ENCODE measurements at places on chromosomes 7 and 10. TPM values are rescaled to one million over a fixed set of nuclear protein-coding genes. Genes with fewer than 3 reads are reported as not detected.
A peak's percentile ranks its signal among the peaks of the same experiment; 100 is the strongest.

- no peak for DNase-seq
These were observed 501.6 kb downstream of the TCERG1L start for GRCh38 chr10:130809761-130810515.

FGFBP3 gene
- polyA plus RNA-seq: 3.1 TPM

- no peak for DNase-seq
These were observed 2.0 kb downstream of the CUL1 start for GRCh38 chr7:148700661-148701064.

DNA sequence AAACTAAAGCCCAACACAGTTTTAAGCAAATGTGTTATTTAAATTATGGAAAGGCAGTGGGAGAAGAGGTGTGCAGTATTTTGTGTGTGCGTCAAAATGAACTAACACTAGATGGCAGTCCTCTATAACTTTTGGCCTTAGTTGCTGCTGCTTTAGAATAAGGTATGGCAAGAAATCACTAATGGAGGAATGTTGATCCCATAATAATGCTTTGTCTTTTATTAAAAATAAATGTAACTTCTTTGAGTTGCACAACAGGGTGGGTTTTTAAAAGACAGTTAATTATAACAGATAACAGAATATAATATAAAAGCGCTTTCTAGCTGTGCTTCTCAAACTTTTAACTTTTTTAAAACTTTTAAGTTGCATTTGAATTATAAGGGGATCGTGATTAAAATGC is 56.4 kb downstream of the BBS9 start:
- peak; percentile 42 for DNase-seq

NMT2 gene
- polyA plus RNA-seq: 45.5 TPM

GRCh38 chr10:27158421-27158820 is 3.3 kb downstream of the MASTL start:
- no peak for DNase-seq

AKR1C3 gene
- 64.0 TPM for polyA plus RNA-seq

DNA sequence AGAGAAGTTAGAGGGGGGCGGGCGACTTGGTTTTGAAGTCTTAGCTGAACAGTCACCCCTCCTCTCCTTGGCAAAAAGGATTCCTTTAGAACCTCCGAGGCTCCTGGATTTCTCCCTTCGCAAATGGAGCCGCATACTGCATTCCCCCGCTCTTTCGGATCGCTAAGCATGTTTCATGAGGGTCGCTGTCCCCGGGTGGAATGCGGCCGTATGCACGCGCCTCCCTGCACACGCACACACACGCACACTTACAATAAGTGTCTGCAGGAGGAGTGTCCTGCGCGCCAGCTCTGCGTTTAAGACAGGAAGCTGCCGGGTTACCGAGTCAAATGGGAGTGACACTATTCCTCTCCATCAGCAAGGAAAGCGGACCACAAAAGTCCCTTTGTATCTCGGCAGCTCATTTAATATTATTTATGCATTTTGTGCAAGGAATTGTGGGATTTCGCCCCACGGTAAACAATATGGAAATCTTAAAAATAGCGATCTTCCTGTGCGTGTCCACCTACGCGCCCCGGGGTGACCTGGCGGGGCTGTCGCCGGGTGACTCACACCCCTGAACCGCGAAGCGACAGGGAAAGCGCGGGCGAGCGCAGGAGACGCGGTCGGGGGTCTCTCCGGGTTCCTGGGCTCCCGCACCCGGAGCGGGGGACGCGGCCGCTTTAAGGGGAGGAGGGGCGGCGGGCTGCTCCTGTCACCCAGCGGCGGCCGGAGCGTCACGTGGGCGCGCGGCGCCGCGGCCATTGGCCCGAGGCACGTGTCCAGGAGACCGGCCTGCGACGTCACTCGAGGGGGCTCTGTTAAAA is 988 bp upstream of the EN2 start:
- peak; percentile 72 for DNase-seq

DNA sequence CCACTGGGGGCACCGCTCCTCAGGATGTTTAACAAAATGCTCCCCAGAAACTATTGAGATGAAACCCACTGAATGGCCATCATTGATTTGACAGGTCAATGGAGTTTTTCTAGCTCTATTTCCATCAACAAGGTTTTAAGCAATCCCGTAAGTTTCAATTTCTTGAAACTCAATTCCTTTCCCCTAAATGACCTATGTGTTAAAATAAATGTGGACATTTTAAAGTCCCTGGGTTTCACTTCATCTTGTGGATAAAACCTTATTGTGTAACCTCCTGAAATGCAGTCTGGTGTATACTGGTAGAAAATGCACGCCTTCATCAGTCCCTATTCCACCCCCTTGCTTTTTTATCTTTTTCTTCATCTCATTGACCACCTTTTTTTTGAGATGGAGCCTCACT is 8.9 kb upstream of the C7orf33 start:
- DNase-seq: no peak

GRCh38 chr10:4833286-4833685 is 7.3 kb downstream of the AKR1E2 start:
- DNase-seq: no peak

- no peak for DNase-seq
These were observed 140.3 kb upstream of the ODAD2 start for GRCh38 chr10:28139138-28139537.

- DNase-seq: no peak
These were observed 21.0 kb downstream of the NUDT13 start for GRCh38 chr10:73131301-73131700.

IRF5 gene
- polyA plus RNA-seq: 8.3 TPM

- no peak for DNase-seq
These were observed 4.4 kb downstream of the SEMA3A start for GRCh38 chr7:84190016-84190705.

DNA sequence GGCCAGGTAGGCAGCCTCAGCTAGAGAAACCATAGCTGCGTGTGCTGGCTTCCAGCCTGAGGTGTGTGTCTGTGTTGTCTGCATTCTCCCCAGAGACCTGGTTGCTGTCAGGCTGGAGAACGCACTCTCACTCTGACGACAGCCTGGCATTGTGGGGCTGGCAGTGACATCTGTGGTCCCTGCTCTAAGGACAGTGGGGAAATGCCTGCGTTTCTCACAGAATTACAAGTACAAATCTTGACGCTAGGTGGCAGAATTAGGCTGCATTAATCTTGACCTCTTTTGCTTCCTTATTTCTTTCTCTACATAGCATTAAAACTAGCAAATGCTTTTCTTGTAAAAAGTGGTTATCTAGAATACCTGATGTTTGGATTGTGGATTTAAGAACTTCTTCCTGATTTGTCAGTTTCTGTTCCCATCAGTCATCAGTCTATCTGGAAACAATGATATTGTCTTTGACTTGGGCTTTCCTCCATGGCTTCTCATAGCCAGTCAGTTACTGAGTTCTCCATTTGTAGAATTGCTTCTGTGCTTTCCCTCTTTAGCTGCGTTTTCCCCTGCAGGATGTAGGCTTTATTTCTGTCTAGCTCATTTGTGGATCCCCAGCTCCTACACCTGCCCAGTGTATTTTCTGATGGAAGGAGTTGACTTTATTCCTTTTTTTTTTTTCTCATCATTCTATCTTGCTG is 86.0 kb downstream of the FANK1 start:
- peak; percentile 85 for DNase-seq

GRCh38 chr10:15588635-15589508 is 130.8 kb downstream of the ITGA8 start:
- DNase-seq: no peak

DNA sequence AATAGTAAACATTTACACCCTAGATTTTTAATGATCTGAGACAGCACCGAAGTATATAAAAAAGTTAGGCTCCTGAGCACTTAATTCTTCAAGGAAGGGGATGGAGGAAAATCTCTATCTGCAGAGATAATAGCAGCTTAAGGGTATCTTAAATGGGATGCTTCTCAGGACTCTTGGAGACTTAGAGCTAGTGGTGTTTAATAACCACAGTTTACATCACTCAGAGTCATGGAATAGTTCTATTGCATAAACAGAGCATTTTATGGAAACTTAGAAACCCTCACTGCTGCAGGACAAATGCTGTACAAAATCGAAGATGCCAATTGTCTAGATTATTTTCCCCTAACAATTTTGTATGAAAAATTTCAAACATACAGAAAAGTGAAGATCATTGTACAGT is 398.9 kb upstream of the GALNT17 start:
- DNase-seq: no peak

- DNase-seq: no peak
These were observed 1.4 kb upstream of the RTKN2 start for GRCh38 chr10:62270020-62270419.

- peak; percentile 72 for DNase-seq
These were observed 83.7 kb downstream of the SLC16A9 start for GRCh38 chr10:59625721-59626522.

DNA sequence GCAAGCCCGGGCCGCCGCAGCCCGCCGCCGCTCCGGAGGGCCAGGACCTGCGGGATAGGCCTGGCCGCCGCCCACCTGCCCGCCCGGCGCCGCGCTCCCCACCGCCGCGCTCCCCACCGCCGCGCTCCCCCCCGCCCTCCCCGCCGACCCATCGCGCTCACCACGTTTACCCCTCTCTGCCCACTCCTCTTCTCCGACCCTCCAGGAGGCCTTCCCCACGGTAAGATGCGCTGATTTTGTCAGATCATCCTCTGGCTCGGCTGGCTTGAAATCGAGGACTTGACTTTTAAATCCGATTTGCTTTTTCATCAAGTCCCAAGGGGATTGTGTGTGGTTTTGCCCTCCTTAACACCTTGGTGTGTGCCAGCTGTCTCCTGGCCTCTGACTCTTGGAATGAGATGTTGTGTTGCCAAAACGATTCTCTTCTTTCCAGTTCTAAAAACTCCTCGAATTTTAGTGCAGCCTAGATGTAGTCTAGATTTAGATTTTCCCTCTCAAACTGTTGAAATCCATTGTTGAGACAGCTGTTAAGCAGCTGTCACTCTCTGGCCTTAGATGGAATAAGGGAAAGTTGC is 738 bp downstream of the POM121 start:
- no peak for DNase-seq

GRCh38 chr7:131536361-131536849 is 20.0 kb downstream of the PODXL start:
- no peak for DNase-seq

DNA sequence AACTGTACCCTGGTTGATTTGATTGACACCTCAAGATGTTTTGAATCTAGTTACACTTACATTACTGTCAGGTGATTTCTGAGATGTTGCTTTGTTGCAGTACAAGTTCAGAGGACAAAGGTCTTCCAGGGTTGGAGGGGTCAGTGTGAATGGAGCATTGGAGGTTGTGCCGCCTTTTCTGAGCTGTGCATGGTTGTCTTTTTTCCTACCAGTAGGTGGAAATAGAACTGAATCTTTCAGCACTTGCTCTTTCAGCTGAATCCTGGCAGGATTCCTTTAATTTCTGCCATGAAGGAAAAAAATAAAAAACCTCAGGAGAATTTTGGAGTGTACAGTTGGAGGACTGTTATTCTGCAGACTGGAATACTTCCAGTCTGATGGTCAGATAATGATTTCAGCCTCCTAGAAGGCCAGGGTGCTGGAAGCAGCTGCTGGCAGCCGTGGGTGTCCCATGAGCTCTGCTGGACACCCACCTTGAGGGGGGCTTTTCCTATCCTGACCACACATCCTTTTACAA is 82.7 kb downstream of the PLCE1 start:
- DNase-seq: peak; percentile 46

DNA sequence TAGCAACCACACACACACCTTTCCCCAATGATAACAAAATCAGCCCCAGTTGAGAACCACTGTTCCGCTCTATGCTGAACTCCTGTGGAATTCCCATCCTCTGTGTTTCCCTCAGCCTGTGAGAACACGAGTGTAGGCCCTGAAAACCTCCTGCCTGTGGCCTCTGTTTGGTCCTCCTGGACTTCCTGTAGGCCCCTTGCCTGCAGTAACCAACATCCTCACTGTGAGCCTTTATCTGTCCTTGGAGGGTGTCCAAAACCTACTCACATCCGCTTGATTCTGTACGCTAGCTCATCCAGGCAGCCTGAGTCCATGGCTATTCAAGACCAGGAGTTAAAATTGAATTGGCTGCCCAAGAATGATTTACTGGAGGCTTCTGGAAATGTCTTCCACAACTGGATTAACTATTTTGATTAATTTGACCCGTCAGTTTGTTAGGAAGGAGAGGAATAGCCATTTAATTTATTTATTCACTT is 149.8 kb downstream of the AKR1D1 start:
- no peak for DNase-seq

DNA sequence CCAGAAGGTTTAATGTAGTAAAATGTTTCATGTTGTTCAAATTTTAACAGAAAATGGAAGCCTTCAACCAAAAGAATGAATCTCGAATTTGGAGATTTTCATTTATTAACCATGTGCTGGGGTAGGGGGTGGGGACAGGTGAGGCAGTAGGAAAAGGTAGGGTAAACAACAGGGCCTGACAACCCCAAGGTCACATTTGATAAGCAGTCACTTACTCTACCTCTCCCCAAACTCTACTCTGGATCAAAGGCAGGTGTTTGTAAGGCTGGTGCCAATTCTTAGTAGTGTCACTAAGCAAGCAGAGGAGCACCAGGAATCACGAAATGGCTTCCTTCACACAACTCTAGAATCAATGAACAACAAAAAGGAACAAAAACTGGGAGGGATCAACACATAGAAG is 138.0 kb downstream of the ZFAND4 start:
- DNase-seq: no peak

GRCh38 chr7:158357898-158358821 is 229.5 kb downstream of the PTPRN2 start:
- no peak for DNase-seq

DNA sequence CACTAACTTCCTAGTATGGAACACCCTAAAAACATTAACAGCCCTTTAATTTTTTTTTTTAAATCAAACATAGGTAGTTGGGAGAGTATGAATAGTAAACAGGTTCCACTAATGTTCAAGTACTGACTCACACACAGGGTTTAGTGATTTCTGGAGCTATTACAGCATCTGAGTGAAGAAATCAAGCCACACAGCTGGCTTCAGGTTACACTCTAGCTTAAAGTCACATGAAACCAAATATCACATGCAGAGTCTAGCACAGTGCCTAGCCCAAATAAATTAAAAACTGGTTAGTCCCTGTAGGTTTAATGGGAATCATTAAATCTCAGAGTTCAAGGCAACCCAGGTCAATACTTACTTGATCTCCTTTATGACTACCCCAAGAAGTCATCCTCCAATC is 11.6 kb downstream of the PANK1 start:
- DNase-seq: no peak

DNA sequence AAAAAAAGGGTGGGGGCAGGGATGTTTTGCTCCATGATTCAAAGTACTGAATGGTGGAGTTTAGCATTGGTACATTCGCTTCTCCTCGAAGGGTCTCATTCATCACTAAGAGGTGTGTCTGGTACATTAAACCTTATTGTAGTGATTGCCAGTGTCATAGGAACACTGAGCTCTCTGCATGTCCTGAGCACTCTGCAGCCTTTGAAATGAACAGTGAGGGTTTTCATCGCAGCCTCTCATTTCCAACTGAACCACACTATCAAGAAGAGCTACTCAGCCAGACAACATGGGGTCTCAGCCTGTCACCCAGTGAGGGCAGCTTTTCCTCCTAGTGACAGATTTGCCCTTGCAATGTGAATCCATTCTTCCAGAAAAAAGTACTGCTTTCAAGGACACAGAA is 7.6 kb upstream of the DEPP1 start:
- no peak for DNase-seq

DNA sequence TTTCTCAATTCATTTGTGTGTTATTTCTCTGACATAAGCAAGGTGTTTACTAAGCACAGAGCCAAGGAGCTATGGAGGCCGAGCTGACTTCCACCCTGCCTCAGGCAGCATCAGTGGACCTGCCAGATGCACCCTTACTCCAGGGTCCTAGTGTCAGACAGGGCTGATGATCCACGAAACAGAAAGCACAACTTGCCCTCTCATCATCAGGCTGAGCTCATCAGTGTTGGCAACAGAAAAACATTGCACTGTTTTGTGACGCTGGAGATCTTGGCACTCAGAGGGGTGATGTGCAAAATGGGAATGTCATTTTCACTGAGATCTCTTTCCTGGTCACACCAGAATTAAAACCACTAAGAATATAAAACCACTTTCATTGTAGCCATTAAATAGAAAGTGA is 201.8 kb downstream of the GLI3 start:
- no peak for DNase-seq
